T-helper 9 cell (primary cell): ENCODE measurements at places on chromosomes 7 and 10.

GRCh38 chr10:7407368-7408290 lies 3.2 kb downstream of the SFMBT2 start:
- DNase-seq = peak; percentile 8

- no peak for DNase-seq
Measured at GRCh38 chr7:15209429-15209828, 306.9 kb upstream of the DGKB start.

DNA sequence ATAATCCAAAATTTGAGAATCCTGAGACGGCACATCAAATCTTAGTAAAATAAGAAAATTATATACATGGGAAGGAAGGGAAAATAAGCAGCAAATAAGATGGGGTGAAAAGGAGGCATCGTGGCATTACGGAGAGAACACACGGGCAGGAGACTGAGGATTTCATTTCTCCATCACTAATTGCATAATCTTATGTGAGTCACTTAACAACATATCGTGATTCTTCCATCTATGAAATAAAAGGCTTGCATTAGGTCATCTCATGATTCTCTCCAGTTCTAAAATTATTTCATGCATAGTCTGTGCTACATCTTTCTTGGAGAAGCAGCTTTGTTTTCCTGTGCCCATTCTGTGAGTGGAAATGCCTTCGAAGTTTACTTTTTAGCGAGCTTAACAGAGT lies 288.7 kb downstream of the LRMDA start:
- DNase-seq = no peak

GRCh38 chr10:101258179-101258885 lies 29.1 kb upstream of the LBX1 start:
- DNase-seq = no peak

DNA sequence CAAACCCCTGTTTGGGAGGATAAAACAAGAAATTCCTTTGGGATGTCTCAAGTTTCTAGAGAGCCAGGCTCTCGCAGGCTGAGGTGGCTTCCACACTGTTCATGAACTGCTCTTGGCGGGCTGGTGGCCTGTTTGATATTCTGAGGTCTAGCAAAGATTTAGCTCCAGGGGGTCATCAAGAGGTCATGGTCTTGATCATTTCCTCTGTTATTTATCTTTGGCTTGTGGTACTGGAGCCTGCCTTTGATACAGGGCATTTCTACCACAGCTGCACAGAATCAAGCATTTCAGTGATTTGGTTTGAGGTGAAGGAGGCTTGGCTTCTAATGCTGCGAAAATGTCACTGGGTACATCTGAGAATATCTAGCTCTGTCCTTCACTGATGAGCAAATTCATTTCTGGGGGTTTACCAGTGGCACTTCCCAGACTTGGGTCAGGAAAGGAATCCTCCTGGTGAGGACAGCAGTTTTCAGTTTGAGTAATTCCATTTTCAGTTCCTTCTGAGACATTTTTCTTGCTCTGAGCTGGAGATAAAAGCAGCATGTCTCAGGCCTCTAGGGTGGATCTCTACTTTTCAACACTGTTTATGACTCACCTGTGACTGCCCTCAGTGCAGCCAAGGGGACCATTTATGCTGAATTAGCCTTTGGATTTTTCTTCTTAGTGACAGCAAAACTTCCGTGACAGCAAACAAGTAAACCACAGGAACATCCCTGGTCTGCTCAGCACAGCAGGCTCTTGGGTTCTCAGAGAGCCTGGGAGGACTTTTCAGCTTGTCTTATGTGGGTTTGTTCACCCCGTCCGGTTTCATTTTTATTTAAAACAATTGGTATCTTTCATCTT lies 312.0 kb downstream of the RNLS start:
- DNase-seq = peak; percentile 7

DNA sequence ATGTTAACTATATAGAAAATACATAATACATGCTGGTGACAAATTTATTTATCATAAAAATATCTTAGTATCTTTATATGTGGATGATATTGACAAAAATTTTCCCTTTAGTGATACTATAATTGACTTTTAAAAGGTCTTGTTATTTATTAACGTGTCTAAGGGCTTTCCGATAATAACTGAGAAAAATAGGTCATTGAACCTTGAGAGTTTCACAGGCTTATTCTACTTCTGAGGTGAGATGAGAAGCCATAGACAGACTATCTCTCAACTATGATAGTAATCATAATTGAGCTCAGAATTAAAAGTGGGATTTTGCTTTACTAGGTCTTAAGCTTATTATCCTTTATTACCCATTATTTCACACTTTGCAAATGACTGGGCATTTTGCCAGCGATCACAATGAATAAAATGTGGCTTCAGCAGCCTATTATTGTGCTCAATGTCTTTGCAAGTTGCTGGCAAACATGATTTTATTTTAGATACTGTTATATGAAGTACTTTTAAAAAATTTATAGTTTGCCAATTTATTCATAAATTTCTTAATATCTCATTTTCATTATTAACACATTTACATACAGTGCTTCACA lies 574.5 kb downstream of the ZWINT start:
- DNase-seq = no peak

GRCh38 chr7:150403376-150404171 lies 24.4 kb downstream of the ZNF775 start:
- no peak for DNase-seq

DNA sequence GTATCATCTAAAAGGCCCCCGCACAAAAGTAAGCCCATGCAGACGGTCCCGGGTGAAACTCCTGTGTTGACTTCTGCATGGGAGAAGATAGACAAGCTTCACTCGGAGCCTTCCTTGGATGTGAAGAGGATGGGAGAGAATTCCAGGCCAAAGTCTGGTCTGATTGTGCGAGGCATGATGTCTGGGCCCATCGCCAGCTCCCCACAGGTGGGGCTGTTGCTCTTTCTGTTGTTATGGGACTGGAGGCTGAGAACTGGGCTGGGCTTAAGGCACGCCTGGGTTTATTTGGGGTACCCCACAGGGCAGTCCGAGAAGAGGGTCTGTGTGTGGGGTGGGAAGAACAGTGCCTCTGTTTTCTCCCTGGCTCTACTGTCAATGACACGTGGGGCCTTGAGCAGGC lies 14.6 kb downstream of the MINDY4 start:
- DNase-seq = no peak

GRCh38 chr10:132443983-132444876 lies 47.2 kb downstream of the PWWP2B start:
- DNase-seq = no peak

DNA sequence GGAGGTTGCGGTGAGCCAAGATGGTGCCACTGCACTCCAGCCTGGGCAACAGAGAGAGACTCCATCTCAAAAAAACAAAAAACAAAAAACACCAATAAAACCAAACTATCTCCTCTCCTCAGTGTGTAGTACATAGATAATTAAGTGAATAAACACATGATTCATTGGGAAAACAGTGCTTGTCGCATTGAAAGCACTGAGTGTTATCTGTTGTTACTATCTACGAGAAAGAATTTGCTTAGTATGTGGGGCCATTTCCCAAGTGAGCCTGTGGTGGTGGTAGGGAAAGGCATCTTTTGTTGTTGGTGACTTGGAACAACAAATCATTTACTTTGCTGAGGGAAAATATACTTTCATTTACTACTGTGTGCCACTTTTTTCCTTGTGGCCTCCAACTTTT lies 42.6 kb downstream of the RSBN1L start:
- DNase-seq = no peak

DNA sequence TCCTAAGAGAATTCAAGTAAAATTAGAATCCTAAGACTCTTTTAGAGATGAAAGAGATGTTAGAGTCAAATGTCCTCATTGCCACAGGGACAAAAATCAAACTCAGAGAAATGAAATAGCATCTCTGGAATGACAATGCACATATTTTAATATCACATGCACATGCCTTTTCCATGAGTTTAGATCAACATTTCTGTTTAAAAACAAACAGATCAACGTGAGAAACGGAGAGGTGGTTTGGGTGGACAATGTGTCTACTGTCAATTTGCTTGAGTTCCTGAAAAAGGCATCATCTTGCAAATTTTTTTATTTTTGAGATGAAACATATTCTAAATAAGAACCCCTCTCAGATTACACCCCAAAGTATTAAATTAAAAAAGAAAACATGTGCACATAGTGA lies 130.0 kb downstream of the CHRM2 start:
- no peak for DNase-seq
